ENCODE measurements at places on chromosomes 13 and 19.

- no peak for DNase-seq
Measured at GRCh38 chr19:53545271-53546065, 7.5 kb downstream of the ZNF331 start.

DNA sequence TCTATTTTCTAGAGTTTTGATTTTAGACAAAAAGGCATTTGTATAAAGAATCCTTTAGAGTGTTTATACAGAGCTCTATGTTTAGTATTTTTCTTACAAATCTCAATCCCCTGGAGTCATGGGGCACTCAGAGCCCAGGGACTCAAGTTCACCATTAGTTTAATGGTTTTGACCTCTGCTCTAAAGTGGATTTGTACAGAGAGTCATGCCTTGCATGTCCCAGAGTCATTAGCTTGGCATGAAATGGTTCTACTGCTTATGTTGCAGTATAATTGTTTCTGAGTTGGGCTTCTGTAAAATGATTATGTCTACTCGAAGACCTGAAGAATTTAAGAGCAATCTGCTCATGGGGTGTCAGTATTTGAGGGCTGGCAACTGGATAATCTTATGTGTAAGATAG, 406.2 kb downstream of the DLEU7 start:
- DNase-seq, result no peak

DNA sequence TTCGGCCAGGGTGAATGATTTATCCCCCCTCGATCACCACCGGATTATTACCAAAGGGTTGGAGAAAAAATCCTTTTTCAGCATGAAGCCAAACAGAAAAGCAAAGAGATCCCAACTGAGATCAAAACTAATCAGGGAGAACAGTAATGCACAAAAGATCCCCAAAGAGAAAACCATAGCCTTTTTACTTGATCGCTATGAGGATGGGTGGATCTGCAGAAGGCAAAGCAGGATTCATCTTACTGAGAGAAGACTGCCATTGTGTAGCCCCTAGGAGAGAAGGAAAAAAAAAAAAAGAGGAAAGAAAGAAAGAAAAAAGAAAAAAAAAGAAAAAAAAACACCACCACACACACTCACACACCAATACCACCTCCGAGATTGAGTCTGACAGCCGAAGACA, at the start of gene FGF14:
Gene FGF14, minus strand, starts transcription at position 283 of the 400 bp plus-strand sequence.
- no peak for DNase-seq

GRCh38 chr19:3440082-3440481, 40.2 kb downstream of the SMIM24 start:
- DNase-seq, result peak; percentile 27

DNA sequence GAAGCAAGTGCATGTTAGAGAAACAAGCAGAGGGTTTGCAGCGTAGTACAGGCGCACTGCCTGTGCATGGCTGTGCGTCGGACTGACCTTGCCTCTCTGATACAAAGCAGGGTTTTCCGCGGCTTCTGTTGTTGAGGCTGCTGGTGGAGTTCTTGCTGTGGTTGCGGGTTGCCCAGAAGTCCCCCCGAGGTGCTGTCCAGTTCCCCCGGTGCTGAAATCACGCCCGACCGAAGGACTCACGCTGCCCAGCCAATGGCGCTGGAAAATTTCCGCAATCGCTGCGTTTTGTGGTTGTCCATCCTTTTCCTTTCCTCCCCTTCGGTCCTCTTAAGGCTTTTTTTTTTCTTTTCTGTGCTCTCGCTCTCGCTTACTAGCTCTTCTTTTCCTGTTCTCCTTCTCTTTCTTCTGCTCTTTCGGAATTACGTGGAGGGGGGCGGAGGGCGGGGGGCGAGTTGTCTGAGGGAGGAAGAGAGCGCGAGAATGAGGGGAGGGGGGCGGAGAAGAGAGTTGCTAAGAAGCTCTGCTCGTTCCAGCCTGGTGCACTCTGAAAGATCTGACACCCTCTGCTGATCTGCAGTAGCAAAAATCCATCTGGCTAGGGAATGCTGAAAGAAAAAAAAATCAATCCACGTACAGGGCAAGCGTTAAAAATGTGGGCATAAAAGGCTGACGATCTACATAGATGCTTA, at the start of gene SLITRK1:
Gene SLITRK1, minus strand, starts transcription at position 558 of the 689 bp plus-strand sequence. CDS start 967 bp downstream, outside the sequence.
- DNase-seq, result no peak

DNA sequence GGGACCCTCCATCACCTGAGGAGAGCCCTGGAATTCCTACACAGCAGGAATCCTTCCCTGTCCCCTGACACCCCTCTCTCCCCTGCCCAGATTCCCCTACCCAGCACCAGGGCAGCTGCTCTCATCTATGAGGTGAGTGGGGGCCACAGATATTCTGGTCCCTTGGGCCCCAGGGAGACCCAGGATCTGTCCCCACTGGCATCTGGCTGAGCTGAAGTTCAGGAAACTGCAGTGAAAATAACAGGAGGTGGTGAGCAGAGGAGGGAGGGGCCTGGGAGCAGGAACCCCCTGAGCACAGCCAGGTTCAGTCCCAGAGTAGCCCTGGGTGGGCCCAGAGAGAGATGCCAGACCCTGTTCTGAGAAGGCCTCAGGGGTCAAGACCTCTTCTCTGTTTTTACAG, 10.1 kb downstream of the CEACAM21 start:
- no peak for DNase-seq

GRCh38 chr19:18815673-18816072, 16.1 kb upstream of the UPF1 start:
- no peak for DNase-seq

DNA sequence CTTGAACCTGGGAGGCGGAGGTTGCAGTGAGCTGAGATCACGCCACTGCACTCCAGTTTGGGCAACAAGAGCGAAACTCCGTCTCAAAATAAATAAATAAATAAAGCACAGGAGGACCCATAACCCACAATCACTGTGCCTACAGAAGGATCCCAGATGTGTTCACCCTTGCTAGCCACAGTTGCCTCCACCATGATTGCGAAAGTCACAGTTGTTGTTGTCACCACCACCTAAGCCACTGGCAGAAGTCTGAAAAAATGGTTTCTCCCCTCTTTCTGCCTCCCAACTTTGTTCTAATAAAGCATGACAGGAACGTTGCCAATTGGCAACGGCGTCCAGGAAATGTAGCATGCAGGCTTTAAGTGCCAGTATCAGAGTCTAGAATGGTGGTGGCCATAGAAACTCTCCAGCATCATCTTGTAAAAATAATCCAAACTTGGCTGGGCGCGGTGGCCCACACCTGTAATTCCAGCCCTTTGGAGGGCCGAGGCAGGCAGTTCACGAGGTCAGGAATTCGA, 2.2 kb upstream of the EPS15L1 start:
- peak; percentile 17 for DNase-seq

GRCh38 chr19:4124638-4125037, 716 bp upstream of the MAP2K2 start:
- no peak for DNase-seq

All from AML-193 (cell line).